ENCODE measurements at places on chromosomes 11 and 22.
A peak's percentile ranks its signal among the peaks of the same experiment; 100 is the strongest.

GRCh38 chr22:25060522-25061071, 108.1 kb downstream of the KIAA1671 start:
- no peak for DNase-seq

DNA sequence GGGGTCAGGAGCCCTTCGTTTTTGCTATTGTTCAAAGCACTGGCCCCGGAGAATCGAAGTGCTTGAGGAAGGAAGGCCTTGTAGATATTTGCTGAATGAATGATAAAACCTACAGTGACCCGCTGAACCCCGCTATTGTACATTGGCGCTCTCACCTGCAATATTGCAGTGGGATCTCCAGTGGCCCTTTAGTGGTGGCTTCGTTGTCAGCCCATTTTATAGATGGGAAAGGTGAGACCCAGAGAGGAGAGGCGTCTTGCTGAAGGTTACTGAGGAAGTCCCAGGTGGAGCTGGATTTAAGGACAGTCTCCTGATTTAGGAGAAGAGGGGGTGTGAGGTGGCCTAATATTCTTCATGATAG, 1.2 kb downstream of the CDC42EP2 start:
- no peak for DNase-seq

DNA sequence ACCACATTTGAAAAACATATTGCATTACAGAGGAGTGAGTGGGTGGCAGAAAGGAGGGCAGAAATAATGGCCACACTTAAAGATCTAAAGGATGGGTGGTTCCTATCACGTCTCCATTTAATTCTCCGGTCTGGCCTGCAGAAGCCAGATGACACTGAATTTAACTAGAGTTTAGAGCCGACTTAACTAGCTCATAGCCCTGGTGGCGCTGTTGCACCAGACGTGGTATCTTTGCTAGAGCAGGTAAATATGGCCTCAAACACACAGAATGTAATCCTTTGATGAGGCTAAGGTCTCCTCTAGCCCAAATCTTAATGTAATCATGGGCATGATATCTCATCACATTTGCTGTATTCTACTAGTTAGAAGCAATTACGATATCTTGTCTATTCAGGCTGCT, 51.5 kb upstream of the GAL start:
- peak; percentile 59 for DNase-seq

DNA sequence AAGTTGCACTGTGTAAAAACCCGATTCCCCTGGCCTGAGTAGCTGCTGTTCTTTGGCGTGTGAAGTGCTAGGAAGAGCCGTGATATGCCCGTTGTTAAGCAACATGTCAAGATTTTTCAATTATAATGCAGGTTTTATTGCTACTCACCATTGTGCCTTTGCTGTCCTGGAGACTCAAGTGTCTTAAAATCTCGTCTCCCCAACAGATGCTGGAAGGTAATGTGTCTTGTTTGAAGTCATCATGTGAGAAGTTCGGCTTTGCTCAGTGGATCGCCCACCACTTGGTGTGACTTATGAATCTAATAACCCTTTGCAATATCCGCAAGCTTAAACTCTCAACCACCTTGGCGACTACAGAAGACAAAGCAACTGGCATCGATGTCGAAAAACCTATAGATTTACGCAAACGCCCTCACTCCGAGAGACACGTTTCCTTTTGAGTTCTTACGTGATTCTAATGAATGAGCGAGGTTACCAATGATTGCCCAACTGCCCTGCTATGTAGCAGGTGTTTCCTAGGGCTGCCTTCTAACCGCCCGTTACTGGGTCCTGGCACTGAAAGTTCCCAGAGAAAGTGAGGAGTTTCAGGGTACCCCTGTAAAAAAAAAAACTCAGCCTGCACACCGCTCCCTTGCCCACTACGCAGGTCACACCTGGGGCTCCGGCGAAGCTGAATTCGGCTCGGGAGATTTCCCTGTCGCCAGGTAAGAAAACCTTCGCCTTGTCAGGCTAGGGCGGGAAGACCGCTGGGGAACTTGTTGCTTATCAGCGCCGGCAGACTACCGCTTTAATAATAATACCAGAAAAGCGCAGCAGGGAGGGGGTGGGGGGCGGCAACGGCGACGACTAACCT, 21.2 kb upstream of the BDNF start:
- no peak for DNase-seq

- DNase-seq: no peak
Observed at GRCh38 chr11:76588455-76589325, 81.9 kb downstream of the LRRC32 start.

- no peak for DNase-seq
Observed at GRCh38 chr11:115454525-115454924, 49.7 kb downstream of the CADM1 start.

GRCh38 chr22:36806835-36807234, 10.0 kb downstream of the PVALB start:
- DNase-seq: no peak

DNA sequence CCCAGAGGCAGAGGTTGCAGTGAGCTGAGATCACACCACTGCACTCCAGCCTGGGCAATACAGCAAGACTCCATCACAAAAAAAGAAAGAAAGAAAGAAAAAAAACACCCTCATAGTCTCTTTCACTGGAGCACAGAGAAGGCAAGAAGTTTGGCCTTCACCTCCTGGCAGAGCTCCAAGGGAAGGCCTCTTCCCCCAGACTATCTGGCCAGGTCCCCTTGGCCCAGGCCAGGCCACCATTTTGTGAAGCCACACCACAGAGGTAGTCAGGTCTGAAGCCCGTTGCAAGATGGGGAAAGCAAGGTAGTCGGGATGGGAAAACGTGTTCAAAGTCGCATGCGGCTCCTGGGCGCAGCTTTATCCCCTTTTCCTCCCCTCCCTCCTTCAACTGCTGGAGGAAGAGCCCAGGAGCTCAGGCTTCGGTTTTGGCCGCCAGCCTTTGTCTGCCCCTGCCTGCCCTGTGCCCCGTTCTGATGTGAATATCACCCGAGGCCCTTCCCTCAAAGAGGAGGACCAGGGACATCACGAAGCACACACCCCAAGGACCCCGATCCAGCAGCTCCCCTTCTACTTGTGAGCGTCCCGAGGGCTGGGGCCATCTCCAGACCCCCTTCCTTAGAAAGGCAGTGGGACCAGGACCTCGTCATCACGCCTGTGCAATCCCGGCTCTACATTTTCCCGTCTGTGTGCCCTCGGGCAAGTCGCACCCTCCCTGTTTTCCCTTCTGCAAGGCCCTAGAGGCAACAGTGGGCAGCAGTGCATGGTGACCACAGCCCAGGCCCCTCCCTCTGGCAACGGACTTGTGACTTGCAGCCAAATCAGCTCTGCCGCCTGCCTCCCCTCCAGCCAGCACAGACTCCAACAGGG, 17.7 kb downstream of the CABP7 start:
- no peak for DNase-seq

DNA sequence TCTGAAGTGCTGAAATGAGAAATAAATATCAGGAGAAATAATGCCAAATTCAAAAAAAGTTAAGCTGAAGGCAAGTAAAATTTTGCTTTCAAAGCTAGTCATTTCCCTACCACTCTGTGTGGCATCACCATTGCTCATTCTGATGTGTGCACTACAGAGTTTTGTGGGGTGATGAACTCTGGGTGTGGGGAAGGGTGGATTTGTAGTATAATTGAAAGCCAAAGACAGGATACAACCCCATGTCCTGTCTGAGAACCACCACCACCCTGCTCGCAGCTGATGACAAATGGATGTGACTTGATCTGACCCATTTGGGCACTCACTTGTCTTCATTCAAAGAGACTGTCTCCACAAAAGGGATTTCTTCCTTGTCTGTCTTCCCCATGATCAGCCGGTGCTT, 19.3 kb upstream of the TMEM9B start:
- DNase-seq: no peak

DNA sequence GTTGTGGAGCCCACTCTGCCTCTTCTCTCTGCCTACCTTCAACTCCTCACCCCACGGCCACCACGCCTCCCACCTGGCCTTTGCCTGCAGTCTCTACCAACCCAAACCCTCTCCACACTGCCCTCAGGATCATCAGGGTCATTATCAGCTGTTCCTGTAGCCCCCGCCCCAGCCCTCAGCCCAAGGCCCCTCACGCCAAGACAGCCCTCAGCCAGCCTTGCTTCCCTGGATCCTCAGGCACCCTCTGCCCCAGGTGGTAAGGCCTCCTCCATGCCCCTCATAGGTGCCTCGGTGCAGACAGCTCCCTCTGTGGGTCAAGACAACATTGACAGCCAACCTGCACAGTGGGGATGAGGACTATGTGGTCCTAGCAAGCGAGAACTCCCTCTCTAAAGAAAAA, 1.7 kb downstream of the SBF1 start:
- DNase-seq: peak; percentile 10

GRCh38 chr11:2762451-2762850, 62.7 kb upstream of the KCNQ1OT1 start:
- no peak for DNase-seq

- DNase-seq: no peak
Observed at GRCh38 chr11:46655631-46656030, 38.3 kb downstream of the ATG13 start.

GRCh38 chr11:84947970-84948580, 679.1 kb downstream of the DLG2 start:
- no peak for DNase-seq

GRCh38 chr22:17366830-17367229, 2.4 kb upstream of the CECR2 start:
- no peak for DNase-seq

DNA sequence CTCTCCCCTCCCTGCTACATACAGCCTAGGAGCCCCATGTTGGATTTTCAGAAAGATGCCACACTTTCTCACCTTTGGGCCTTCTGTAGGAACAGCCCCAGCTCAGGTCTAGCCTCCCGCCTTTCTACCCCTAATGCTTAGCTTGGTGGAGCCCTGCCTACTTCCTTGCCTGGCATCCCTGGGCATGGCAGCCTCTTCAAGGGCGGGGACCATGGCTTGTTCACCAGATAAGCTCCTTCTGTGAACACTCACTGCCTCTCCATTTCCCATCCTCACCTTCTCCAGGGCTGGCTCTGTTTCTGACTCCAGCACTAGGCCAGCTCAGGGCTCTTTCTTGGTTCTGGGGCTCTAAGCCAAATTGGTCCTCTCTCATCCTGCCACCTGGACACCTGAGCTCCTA, 1.4 kb downstream of the SEPTIN3 start:
- DNase-seq: no peak

- no peak for DNase-seq
Observed at GRCh38 chr11:479311-479710, 27.7 kb downstream of the RNH1 start.

DNA sequence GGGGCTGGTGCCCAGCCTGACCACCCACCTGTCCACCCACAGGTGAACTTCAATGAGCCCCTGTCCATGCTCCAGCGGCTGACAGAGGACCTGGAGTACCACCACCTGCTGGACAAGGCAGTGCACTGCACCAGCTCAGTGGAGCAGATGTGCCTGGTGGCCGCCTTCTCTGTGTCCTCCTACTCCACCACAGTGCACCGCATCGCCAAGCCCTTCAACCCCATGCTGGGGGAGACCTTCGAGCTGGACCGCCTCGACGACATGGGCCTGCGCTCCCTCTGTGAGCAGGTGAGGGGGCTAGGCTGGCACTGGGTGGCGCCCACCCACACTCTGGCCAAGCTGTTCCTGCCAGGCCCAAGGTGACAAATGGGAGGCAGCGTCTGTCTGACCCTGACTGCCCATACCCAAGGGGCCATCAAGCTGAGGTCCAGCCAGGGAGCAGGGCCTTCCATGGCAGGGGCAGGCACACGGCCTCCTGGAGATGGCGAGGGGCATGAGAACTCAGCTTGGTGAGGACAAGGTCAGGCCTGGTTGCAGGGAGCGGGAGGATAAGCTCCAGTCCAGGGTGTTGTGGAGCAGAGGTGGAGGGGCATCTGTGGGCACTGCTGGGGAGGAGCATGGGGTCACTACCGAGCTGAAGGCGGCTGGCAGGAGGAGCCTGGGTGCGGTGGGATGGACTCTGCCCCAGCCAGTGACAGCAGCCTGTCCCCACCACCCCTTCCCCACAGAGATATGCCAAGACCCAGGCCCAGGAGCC, 77.7 kb downstream of the MORC2 start:
- DNase-seq: no peak

- no peak for DNase-seq
Observed at GRCh38 chr11:78293536-78293935, 104.8 kb downstream of the USP35 start.

GRCh38 chr11:12456651-12457579, 79.5 kb downstream of the PARVA start:
- no peak for DNase-seq

GRCh38 chr11:71452199-71453036, 585 bp upstream of the NADSYN1 start:
- no peak for DNase-seq

- no peak for DNase-seq
Observed at GRCh38 chr11:68179847-68180246, 33.2 kb downstream of the KMT5B start.

- DNase-seq: no peak
Observed at GRCh38 chr11:120271672-120272071, 31.7 kb downstream of the POU2F3 start.

- no peak for DNase-seq
Observed at GRCh38 chr11:72598466-72598865, 75.8 kb downstream of the PDE2A start.

DNA sequence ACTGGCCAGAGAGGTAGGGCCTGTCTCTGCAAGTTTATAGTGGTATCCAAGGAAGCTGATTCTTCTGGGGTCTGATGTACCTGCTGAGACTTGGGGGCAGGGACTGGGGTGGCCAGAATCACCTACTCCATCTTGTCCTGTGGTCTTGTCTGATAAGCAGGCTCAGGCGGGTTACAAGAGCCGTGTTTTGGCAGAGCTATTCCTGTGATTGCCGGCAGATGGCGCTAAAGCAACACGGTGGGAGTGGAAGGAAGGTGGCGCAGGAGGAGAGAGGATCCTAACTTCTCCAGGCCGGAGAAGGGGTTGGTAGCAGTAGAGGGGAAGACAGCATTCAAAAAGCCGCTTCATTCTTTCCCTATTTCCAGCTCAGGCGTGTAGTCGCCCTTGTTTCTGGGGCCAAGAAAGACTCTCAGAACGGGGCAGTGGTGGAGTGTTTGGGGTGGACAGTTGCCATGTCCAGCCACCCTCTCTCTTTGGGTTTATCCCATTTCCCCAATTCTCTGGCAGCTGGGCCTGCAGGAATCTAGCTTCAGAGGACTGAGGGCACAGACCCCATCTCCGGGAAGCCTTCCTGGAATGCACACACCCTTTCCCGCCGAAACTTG, 15.1 kb downstream of the CHRM1 start:
- peak; percentile 53 for DNase-seq

- no peak for DNase-seq
Observed at GRCh38 chr11:47010179-47010578, 73.6 kb downstream of the CSTPP1 start.

- DNase-seq: no peak
Observed at GRCh38 chr11:18364495-18365073, 29.8 kb upstream of the LDHA start.

All from NCI-H1694 treated with DMSO at 0.1 percent for 48 hours (cell line).